NCI-H1930 (cell line): ENCODE measurements at places on chromosomes 12 and 14.

DNA sequence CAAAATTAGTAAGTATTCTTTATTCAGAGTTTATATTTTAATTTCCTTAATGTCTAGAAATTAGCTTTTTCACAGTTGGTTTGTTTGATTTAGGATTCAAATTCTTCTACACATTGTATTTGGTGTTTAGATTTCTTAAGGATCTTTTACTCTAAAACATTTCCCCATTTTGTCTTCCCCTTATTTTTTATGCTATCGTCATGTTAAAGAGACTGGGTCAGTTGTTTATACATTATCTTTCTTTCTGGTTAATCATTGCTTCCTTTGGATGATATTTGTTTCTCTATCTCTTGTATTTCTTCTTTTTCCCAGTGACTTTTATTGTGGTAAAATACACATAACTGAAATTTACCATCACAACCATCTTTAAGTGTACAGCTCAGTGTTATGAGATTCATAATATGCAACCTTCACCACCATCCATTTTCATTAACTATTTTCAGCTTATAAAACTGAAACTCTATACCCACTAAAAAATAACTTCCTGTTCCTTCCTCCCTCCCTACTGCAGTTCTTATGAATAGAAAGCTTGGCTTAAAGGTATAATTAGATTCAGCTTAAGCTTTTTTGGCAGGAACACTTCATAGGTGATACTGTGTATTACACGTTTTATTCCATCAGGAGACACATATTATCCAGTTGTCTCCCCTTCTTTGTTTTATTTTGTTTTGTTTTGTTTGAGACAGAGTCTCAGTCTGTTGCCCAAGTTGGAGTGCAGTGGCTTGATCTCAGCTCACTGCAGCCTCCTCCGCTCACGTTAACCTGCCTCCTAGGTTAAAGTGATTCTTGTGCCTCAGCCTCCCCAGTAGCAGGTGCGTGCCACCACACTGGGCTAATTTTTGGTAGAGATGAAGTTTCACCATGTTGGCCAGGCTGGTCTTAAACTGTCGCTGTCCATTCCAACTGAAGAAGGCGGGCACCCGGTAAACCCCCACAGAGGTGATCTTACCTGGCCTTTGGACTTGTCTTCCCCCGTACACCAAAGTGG, 45.0 kb downstream of the NOPCHAP1 start:
- no peak for DNase-seq

- no peak for DNase-seq
Measured at GRCh38 chr12:107818984-107819383, 44.5 kb downstream of the ASCL4 start.

DNA sequence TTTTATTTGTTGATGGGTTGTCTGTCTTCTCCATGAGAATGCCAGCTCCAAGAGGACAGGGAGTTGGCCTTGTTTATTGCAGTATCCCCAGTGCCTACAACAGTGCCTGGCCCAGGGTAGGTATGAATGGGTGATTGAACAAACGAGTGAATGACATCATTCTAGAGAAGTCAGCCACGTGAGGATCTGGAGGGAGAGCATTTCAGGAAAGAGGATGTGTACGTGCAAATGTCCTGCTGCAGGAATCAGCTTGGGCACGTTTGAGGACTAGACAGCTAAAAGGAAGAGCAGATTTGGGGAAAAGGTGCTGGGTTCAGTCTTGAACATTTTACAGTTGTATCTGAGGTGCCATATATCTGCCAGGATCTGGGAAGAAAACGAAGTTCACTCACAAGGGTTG, 97.1 kb downstream of the PTPN11 start:
- DNase-seq = no peak

DNA sequence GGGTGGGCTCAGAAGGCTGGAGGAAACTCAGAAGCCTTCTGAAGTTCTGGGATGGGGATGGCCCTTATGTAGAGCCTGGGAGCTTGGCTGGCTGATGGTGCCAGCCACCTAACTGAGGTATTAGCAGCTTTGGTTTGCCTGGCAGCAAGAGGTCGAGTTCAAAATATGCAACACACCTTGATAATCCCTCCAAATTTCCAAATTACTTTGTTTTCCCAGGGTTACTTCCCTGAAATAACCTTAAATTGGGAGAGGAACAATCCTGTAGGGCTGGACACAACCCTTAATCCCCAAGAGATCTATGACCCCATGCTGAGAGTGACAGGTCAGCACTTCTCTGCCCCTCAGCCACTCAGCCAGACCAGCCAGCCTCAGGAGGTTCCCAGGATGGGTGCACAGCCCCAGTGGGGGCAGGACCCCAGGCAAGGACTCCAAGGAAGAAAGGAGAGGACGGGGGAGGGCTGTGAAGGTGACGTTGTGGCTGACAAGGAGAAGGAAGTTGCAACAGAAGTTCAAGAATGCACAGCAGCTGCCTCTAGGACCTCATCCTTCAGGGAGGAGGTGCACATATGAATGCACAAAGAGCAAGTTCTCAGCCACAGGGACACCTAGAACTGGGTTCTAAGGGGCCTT, 18.6 kb upstream of the KRT77 start:
- no peak for DNase-seq

DNA sequence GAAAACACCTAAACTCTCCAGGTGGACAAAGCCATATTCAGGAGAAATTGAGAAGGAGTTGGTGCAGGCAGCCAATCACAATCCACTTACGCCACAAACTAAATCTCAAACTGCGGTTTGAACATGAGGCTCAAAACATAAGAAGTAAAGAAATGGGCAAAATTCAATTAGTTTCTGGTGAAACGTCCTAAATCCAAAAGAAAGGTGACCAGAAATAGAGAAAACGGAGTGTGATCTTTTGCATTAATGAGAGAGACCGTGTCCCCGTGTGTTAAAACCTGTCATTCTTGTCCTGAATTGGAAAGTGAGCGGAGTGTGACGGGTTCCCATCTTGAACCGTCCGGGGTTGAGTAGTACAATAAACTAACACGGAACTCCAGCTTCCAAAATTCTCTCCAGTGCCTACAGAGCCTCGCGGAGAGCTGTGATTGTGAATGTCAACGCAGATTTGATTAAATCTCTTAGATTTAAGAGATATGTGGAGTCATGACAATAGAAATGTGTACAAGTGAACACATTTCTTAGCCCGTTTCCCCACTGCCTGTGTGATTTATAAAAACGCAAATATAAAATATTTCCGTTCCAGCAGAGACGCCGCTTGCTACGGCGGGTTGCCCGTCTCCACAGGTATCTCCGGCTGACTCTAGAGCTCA, 595 bp upstream of the METAP2 start:
- DNase-seq = no peak

GRCh38 chr14:33349871-33350270, 411.2 kb downstream of the NPAS3 start:
- DNase-seq = no peak

DNA sequence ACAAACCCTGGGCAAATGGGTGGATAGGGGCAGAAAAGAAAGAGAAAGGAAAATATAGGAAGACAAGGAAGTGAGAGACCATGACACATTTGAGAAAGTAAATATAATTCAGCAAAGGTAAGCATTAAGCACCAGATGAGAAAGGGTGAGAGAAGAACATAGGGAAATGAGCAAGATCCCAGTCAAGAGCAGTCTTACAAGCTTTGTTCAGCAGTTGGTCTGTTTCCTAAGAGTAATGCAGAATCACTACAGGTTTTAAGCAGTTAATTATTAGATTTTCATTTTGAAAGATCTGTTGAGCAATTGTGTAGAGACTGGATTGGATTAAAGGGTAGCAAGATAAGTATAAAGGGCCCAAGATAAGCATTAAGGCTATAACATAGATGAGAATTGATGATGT, 146.3 kb downstream of the PLCZ1 start:
- no peak for DNase-seq

DNA sequence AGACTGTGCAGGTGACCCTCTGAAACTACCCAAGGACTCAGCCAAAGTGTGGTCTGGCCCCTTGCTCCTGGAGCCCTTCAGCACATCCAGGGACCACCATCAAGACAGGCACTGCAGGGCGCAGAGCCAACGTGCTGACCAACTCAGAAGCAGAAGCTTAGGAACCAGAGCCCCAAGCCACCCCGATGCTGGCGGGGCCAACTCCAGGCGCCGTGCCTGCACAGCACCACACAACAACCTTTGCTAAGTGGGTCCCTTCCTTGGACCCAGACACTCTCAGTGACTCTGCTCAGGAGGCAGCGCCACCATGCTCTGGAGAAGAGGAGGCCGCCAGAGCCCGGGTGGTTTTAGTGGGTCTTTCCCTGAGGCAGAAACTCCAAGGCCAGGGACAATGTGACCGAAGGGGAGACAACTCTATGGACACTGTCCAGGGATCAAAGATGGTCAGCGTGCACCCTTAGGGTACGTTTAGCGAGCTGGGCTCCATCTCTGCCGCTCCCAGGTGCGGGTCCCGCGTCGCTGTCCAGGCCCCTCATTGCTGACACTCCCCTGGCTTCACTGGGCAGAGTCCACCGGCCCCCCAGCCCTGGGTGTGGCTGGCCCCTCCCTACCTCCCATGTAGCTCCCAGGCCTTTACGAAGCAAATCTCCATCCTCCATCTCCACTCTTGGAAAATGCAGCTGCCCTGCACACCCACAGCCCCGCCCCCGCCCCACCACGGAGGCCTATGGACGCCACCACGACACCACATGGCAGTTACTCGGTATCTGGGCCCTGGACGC, 16.1 kb downstream of the CHGA start:
- DNase-seq = no peak

GRCh38 chr14:90534091-90534837, 137.4 kb downstream of the CALM1 start:
- DNase-seq = no peak

DNA sequence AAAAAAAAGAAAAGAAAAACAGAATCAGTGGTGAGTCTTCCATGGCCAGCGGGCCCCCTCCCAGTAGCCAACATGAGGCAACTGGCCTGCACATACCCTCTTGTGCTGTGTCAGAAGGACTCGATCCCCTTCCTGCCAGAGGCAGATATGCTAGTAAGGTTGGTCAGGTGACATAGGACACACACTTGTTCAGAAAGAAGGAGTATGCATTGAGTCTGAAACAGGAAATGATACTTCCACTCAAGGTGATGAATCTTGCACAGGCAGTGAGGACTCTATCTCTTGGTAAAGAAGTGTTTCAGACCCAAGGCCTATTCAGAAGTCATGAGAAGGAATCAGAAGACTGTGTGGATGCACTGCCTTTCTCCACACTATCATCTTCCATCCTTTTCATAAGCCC, 269.7 kb upstream of the FAR2 start:
- DNase-seq = no peak
